Fibroblast of the conjunctiva (primary cell): ENCODE measurements at places on chromosomes 11 and 22.

DNA sequence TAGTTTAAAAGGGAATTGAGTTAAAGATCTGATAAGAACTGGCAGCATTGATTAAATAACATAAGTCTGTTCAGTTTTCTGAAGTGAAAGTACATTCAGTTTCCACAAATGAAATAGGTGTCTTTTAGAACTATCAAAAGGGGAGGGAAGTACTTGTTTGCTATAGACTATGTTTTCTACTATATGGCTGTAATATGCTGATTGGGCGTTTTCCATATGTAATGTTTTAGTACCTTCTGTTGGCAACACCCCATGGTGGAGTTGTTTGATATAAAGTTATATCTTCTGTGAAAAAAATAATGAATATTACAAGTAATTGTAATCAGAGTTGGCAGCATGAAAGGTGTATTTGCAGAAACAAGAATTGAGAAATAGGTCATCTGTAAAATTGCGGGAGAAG, 237.6 kb downstream of the JRKL start:
- DNase-seq, result no peak

DNA sequence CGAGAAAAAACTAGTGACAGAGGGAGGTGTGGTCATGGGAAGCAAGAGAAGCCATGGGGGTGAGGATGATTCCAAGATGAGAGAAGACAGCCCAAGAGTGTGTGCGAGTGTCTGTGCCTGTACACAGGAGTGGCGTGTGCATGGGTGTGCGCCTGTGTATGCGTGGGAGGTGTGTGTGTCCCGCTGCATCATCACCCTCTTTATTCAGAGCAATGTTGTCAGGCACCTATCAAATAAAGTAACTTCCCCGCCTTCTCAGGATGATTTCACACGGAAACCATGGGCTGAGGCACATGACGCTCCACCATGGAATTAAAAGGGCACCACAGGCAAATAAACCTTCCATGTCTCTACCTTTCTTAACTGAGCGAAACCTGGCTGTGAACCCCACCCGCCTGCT, 24.6 kb downstream of the MS4A10 start:
- no peak for DNase-seq

- no peak for DNase-seq
These were observed 19.8 kb upstream of the LRRC10B start for GRCh38 chr11:61488651-61489291.

DNA sequence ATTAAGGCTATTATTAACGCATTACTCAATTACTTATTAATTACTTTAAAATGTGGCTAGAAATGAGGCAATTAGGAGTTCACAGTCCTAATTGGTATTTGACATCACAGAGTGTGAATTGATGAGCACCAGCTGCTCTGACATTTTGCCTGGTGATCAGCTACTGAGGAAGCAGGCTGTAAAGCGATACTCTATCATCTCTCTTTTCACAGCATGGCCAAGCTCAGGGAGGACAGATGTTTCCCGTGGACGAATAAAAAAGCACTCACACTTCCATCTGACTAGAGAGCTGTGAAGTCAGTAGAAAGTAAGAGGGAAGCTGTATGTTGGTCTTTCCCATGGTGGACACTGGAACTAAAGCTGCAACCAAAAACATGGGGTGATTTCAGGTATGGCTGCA, 29.1 kb upstream of the SYT9 start:
- no peak for DNase-seq

GRCh38 chr11:121248496-121248895, 44.1 kb upstream of the SC5D start:
- no peak for DNase-seq

DNA sequence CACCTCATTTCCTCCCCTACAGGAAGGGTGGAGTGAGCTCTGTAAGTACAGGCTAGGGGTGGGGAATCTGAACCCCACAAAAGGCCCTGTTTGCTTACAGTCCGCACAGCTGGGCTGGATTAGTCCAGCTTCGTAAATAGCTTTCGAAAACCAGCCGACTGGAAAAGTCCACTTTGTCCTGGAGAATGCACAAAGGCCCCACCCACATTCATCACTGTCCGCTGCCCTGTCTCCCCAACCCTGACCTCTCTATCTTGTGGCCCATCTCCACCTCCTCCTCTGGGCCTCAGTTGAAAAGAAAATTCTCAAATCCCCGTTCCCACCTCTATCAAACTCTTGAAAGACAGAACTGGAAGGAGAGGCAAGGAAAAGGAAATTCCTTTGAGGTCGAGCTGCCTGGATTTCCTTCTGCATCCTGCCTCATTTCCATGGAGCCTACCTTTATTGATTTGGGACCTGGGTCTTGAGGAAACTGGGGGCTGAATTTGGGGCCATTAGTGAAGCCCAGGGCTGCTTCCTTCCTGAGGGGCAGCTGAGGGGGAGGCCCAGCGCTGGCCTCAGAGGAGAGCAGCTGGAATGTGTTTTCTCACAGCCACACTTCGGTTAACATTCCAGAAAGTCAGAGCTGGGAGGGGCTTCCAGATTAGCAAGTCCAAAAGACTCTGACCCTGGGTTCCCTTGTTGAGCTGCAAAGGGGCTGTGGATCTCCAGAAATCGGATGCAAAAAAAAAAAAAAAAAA, 147.6 kb downstream of the FBXO7 start:
- peak; percentile 94 for DNase-seq

DNA sequence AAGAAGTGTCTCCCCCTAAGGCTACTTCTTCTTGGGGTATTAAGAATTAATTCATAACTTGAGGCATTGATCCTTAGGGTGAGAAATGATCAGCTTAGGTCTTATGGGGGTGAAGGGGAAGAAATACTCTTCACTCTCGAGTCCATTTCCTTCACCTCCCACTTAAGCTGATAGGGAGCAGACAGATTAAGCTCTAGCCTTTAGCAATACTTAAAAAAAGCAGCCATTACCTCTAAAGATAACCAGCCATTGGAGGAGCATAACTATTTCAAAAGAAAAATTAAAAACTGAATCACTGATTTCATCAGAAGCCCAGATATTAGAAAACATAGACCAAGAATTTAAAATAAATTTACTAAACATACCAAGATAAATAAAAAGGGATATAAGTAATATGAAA, 60.5 kb downstream of the ENTHD1 start:
- DNase-seq, result no peak

GRCh38 chr11:43736502-43737200, 56.1 kb downstream of the HSD17B12 start:
- peak; percentile 72 for DNase-seq

DNA sequence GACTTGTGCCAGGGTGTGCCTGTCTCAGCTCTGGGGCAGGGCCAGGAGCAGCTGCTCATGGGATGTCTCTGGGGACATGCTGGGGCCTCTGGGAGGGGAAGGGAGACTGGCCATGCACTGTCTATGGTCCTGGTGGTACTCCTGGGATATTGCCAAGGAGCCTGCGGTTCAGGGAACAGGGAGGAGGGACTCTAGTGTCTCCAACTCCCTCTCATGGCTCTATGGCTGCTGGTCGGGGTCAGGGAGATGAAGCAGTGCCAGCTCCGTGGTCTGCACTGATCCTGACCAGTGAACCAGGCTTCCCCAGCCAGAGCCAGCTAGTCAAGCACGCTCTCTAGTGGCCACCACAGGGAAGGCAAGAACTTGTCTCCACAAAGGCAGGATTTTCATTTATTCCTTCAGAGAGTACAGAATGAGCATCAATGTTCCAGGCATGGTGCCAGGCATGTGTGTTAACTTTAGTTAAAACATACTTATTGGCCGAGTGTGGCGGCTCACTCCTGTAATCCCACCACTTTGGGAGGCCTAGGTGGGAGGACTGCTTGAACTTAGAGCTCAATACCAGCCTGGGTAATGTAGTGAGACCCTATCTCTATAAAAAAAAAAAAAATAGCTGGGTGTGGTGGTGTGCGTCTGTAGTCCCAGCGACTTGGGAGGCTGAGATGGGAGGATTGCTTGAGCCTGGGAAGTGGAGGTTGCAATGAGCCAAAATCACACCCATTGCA, 2.5 kb upstream of the BEST1 start:
- DNase-seq, result peak; percentile 95

- no peak for DNase-seq
These were observed 132.1 kb downstream of the FCHSD2 start for GRCh38 chr11:73009972-73010371.

- no peak for DNase-seq
These were observed 69.4 kb downstream of the PPFIBP2 start for GRCh38 chr11:7583248-7583647.

DNA sequence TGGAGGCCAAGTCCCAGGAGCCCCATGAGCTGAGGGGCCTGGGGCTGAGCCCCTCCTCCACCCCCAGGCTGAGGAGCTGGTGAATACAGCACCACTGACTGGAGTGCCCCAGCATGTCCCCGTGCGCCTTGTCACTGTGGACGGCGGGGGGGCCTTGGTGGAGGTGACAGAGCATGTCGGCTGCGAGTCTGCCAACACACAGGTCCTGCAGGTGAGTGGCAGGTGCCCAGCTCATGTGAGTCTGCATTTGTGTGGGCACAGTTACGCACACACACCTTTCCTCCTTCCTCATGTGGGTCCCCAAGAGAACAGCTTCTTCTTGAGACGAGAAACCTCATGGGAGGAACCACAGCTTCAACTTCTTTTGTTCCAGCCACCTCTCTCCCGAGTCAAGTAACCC, 7.7 kb downstream of the TMEM132A start:
- no peak for DNase-seq

DNA sequence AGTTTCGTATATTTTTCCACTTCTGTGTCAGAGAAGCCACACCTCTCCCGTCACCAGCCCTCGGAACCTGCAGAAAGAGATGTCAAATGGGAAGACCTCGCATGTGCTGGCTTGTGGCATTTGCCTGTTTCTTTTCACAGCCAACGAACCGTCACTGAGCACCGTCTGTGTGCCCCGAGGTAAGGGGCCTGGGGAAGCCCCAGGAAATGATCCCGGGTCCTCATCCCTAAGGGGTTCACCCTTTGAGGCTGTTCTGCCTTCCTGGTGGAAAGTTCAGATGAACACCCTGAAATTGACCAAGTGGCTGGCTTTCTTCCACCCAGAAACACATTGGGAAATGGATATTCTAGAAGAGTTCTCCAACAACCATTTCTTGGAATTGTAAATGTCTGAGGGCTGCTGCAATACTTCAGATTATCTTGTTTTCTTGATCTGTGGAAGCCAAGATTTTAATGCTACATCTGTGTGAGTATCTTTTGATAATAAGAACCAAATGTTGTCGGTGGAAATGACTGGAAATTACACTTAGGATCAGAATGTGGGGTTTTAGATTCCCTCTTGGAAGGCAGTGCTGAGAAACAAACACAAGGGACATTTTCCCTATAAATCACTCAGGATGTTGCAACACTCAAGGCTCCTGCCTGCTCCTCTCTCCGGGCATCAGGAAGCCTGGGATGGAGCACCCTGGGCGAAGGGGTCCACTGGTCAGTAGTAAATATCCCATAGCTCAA, 37.6 kb downstream of the RIBC2 start:
- peak; percentile 88 for DNase-seq

DNA sequence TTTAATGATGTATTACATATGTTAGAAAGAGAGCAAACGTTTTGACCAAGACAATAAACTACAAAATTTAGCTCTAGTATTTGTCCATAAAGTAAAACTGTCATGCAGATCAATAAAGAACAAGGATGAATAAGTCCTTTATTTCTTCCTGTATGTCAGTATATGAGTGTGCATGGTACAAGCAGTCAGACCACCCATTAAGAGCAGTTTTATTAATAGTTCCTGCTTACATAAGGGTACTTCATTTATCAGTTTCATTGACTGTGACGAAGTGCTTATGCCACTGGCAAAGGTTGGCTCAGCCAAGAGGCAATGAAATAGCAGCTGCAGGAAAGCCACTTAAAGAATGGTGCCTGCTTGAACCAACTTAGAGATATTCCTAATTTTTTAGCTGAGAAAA, 913.0 kb upstream of the CNTN5 start:
- DNase-seq, result no peak

DNA sequence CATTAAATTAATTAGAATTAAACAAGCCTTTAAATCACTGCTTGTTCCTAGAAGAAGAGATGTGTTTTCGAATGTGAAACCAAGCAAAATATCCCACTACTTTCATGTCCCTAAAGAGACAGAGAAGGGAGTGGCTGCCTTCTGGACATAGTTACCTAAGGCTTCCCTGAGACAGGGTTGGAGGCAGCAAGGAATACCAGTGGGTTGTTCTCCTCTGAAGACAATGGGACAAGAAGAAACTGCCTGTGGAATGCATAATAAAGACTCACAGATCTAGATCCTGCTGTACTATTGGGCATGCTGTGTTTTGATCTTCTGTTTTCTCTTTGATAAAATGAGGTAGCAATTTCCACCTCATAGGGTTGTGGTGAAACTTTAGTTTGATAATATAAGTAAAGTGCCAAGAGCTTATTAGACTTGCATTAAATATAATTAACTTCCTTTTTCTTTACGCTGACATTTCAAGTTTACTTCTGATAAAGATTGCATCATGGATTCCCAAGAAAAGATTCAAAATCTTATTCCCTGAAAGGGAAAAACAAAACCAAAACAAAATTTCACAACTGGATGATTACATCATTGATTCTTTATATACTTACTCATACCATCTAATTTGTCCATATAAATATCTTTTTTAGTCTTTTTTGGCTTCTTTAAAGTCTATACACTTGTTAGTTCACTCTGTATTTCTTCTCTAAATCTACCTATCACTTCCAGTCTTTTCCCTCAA, 621.3 kb downstream of the ETS1 start:
- no peak for DNase-seq

GRCh38 chr11:118194835-118195627, 18.6 kb upstream of the SCN2B start:
- peak; percentile 85 for DNase-seq

DNA sequence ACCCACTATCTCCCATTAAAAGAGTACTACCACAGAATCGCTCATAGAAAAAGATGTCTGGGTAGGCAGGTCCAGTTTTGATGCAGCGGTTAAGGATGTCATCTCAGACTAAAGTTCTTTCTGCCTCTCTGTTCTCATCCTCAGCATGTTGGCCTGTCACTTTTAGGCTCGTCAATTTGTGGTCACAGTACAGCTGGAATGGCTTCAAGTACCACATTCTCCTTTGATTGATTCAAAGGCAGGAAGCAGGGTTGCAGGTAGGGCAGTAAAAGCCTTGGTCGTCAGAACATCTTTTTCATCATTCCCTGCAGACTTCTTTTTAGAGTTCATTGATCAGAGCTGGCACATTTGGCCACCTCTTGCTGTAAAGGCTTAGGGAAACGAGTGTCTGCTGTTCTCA, 28.7 kb downstream of the SDHD start:
- no peak for DNase-seq

DNA sequence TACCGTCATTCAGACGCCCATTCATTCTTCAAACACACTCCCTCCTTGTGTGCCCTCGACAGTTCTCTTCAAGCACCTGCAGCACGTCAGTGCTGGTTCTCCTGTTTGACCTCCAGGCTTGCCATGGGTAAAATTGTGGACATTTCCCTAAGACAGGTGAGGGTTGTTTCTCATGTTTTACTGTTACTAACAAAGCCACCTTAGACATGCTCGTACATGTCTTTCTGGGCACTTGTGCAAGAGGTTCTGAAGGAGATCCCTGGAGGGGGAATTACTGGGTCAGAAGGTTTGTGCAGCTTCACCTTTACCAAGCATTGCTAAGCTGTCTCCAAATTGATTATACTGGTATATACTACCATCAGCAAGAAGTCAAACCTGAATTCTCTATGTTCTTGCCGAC, 189.7 kb upstream of the TMEM45B start:
- no peak for DNase-seq
